ENCODE measurements at places on chromosomes 12 and 14. TPM values are rescaled to one million over a fixed set of nuclear protein-coding genes. Genes with fewer than 3 reads are reported as not detected.
A peak's percentile ranks its signal among the peaks of the same experiment; 100 is the strongest.

- no peaks in the 10 kb centered on the region for H3K4me1 ChIP-seq
- no peak for DNase-seq
- no peaks in the 10 kb centered on the region for H3K36me3 ChIP-seq
Measured at GRCh38 chr12:83536496-83536895, 849.8 kb downstream of the TMTC2 start.

DNA sequence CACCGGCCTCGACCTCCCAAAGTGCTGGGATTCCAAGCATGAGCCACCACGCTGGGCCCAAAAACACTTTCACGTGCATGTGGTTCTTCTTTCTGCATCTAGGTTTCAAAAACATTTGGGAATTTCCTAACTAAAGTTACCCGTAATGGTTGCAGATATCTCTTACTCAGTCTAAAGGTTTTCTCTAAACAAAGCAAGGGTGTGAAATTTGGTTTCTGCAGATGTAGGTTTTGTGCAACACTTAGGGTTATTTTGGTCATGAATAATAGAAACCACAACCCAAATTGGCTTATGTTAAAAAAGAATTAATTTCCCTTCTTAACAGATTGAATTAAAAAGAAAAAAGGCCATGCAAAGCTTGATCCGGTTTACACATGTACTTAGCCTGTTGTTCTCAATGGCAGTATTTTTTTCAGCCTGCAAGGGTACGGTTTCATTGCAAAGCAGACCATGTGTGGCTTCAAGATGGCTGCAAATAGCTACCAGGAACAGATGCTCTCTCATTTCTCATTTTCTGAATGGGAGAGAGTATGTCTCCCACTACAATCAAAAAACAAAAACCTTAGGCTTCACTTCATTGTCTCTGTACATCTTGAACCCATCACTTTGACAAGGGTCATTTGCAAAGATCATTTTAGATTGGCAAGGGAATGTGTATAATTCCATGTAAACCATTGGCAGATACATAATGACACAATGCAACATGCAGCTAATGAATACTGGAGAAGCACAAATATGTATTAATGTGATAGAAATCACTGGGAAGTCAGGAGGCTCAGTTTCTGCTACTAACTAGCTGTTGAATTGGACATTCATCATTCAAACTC is 491.2 kb upstream of the FLRT2 start:
- H3K27ac ChIP-seq: no peak overlapping the region
- no peaks in the 10 kb centered on the region for H3K4me1 ChIP-seq
- no peak for DNase-seq
- no peaks in the 10 kb centered on the region for H3K36me3 ChIP-seq
- no peak overlapping the region for H3K4me3 ChIP-seq

DTX1 gene
- 6.8 TPM for total RNA-seq

OVCH1 gene
- 3.2 TPM for total RNA-seq

DNA sequence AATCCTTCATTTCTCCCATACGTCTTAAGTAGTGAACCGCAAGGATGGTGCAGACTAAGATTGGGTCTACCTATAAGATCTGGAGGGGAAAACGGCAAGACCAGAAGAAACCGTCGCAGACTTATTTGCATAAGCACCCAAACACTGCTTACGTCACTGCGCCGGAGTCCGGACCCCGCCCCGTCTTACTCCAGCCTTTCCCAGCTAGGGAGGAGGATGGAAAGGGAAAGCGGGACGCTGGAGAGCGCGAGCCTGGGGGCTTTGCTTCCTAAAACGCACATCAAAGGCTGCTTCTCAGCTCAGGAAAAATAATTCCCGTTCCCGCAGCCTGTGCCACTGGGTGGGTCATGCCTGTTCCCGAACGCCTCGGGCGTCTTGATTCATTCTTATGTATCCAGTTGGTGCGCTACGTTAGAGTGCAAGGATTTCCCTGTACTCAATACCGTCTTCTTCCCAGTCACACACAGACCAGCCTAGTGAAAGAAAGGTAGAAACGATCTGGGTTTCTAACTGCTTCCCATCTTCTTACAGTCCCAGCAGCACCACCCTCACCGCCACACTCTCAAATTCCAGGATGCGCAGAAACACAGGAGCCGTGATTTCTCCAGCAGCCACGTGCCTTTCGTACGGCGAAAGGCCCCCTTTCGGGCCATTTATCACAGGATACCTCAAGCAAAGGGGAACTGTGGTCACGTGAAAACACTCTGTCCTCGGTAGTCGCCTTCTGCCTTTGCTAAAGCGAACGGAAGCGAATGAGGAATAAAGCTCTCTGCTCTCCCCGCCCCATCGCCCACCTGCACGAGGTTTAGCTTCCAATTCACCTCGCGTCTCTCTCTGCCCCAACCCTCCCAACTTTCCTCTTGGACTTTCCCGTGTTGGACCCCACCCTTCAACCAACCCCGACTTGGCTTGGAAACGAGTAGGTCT is 1.1 kb downstream of the SLC6A15 start:
- peaks cover 14% of the 10 kb centered on the region for H3K4me1 ChIP-seq
- no peak overlapping the region for H3K27ac ChIP-seq
- no peaks in the 10 kb centered on the region for H3K36me3 ChIP-seq
- DNase-seq: no peak
- H3K27me3 ChIP-seq: peaks cover 31% of the 10 kb centered on the region
- H3K4me3 ChIP-seq: peak overlapping the region; percentile 51

KRT80 gene
- total RNA-seq: 3.0 TPM

LRFN5 gene
- 1.3 TPM for total RNA-seq

GRCh38 chr14:68295316-68295816 is 475.8 kb downstream of the RAD51B start:
- H3K36me3 ChIP-seq: no peaks in the 10 kb centered on the region
- DNase-seq: no peak
- no peak overlapping the region for H3K27ac ChIP-seq
- no peak overlapping the region for H3K4me3 ChIP-seq
- no peaks in the 10 kb centered on the region for H3K27me3 ChIP-seq

GRCh38 chr12:119624966-119625365 is 31.4 kb downstream of the TMEM233 start:
- no peaks in the 10 kb centered on the region for H3K36me3 ChIP-seq
- no peaks in the 10 kb centered on the region for H3K4me1 ChIP-seq
- no peak overlapping the region for H3K27ac ChIP-seq
- no peak overlapping the region for H3K4me3 ChIP-seq
- H3K27me3 ChIP-seq: no peaks in the 10 kb centered on the region

DNA sequence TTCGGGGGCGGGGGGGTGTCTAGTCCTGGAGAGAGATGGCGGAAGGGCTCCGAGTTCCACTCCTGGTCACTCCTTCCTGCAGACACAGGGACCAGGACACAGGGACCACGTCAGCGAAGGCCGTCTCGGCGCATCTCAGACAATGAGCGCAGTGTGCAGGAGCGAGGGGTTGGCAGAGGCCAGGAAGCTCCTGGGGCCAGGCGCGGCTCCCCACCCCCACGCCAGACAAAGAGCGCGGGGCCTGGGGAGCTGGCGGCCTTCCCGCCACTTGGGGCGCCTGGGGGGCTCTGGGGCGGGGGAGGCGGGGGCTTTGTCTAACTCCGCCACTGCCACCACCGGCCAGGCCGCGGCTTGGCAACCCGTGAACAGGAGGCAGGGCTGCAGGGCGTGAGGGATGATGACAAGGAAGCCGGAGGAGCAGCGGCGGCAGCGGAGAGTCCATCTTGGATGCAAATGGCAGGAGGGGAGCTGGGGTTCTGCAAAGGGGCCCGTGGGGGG is 2.2 kb downstream of the CDK2AP1 start:
- no peaks in the 10 kb centered on the region for H3K27me3 ChIP-seq
- peak; percentile 76 for DNase-seq
- H3K4me3 ChIP-seq: peak overlapping the region; percentile 77
- peaks cover 35% of the 10 kb centered on the region for H3K4me1 ChIP-seq
- peak overlapping the region; percentile 76 for H3K27ac ChIP-seq

GRCh38 chr12:110916295-110916875 is 4.0 kb downstream of the MYL2 start:
- no peaks in the 10 kb centered on the region for H3K36me3 ChIP-seq
- H3K4me1 ChIP-seq: no peaks in the 10 kb centered on the region
- no peak for DNase-seq
- no peak overlapping the region for H3K4me3 ChIP-seq
- H3K27ac ChIP-seq: no peak overlapping the region
- H3K27me3 ChIP-seq: peaks cover 9% of the 10 kb centered on the region

GRCh38 chr12:31003861-31004640 is 69.6 kb upstream of the DDX11 start:
- H3K27me3 ChIP-seq: no peaks in the 10 kb centered on the region
- H3K36me3 ChIP-seq: no peaks in the 10 kb centered on the region
- peak; percentile 20 for DNase-seq
- H3K4me1 ChIP-seq: no peaks in the 10 kb centered on the region
- no peak overlapping the region for H3K4me3 ChIP-seq

GRCh38 chr12:116918464-116918863 is 7.7 kb downstream of the FBXW8 start:
- H3K27ac ChIP-seq: no peak overlapping the region
- no peaks in the 10 kb centered on the region for H3K27me3 ChIP-seq
- H3K4me3 ChIP-seq: no peak overlapping the region
- no peaks in the 10 kb centered on the region for H3K36me3 ChIP-seq
- peaks cover 27% of the 10 kb centered on the region for H3K4me1 ChIP-seq

ARHGAP9 gene
- total RNA-seq: 54.2 TPM

APPL2 gene
- 34.0 TPM for total RNA-seq

DNA sequence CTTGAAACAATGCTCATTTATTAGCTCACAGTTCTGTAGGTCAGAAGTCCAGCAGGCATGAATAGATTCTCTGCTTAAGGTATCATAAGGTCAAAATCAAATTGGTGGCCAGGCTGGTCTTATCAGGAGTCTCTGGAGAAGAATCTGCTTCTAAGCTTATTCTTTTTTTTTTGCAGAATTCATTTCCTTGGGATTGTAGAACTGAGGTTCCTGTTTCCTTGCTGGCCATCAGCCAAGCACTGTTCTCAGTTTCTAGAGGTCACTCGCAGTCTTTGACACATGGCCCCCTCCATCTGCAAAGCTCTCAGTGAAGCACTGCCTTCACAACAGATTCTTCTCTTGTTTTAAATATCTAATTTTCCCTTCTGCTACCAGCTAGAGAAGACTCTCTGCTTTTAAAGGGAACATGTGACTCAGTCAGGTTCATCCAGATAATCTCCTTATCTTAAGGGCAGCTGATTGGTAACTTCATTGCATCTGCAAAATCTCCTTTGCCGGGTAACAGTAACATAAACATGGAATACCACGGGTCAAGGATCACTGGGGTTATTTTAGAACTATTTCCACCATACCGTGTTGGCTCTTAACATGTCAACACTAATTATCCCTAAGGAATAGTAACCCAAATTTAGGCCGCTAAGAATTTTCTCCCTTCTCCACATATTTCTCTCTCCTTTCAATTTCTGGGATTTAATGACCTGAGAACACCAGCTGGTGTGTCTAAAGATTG is 25.3 kb downstream of the RHOJ start:
- no peaks in the 10 kb centered on the region for H3K4me1 ChIP-seq
- no peak overlapping the region for H3K4me3 ChIP-seq
- H3K27me3 ChIP-seq: no peaks in the 10 kb centered on the region
- no peak overlapping the region for H3K27ac ChIP-seq
- no peaks in the 10 kb centered on the region for H3K36me3 ChIP-seq

- H3K27ac ChIP-seq: no peak overlapping the region
- H3K27me3 ChIP-seq: no peaks in the 10 kb centered on the region
- H3K4me1 ChIP-seq: no peaks in the 10 kb centered on the region
- H3K4me3 ChIP-seq: no peak overlapping the region
- no peak for DNase-seq
- no peaks in the 10 kb centered on the region for H3K36me3 ChIP-seq
Measured at GRCh38 chr12:89556976-89557375, 31.1 kb upstream of the POC1B start.

- peaks cover 100% of the 10 kb centered on the region for H3K36me3 ChIP-seq
- H3K4me3 ChIP-seq: no peak overlapping the region
- no peak for DNase-seq
- no peaks in the 10 kb centered on the region for H3K27me3 ChIP-seq
- H3K4me1 ChIP-seq: peaks cover under 1% of the 10 kb centered on the region
Measured at GRCh38 chr12:113292091-113292490, 42.8 kb downstream of the SLC8B1 start.

TMBIM4 gene
- 174 TPM for total RNA-seq

- no peak overlapping the region for H3K27ac ChIP-seq
- H3K4me3 ChIP-seq: no peak overlapping the region
- no peak for DNase-seq
- H3K36me3 ChIP-seq: no peaks in the 10 kb centered on the region
- no peaks in the 10 kb centered on the region for H3K27me3 ChIP-seq
Measured at GRCh38 chr14:80315681-80316080, 104.4 kb upstream of the DIO2 start.

- H3K4me1 ChIP-seq: no peaks in the 10 kb centered on the region
- no peak overlapping the region for H3K4me3 ChIP-seq
- H3K27ac ChIP-seq: no peak overlapping the region
- H3K36me3 ChIP-seq: peaks cover 9% of the 10 kb centered on the region
Measured at GRCh38 chr14:60972295-60972694, 8.6 kb downstream of the TRMT5 start.

GRCh38 chr12:57046947-57047890 is 2.7 kb downstream of the MYO1A start:
- no peak overlapping the region for H3K4me3 ChIP-seq
- no peaks in the 10 kb centered on the region for H3K27me3 ChIP-seq
- H3K27ac ChIP-seq: peak overlapping the region; percentile 38
- peaks cover 9% of the 10 kb centered on the region for H3K4me1 ChIP-seq
- no peak for DNase-seq

DNA sequence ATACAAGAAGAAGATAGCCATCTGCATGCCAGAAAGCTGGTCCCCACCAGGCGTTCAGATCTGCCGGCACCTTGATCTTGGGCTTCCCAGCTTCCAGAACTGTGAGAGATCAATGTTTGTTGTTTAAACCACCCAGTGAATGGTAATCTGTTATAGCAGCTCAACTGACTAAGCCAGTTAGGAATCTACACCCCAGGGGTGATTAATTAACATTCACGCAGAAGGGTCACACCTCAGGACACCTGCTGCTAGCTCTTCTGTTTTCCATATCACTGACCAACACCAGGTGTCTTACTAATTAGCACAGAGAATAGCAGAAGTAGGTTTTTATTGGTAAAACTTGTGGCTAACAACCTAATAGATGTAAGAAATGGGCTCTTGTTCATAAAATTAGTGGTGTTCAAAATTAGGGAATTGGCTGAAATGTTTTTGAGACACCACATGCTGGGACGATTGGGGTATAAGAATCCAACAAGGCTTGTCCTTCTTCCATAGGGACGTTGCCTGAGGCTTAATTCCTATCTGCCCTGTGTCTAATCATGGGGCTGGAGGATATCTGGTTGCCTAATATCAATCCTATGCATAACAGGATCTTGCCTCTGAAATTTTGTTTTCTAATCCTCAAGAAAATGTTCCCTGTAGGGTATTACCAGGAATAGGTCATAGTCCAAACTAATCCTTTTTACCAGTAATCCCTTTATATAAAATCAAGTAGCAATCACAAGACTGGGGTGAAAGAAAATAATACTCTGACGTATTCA is 42.0 kb upstream of the CHST11 start:
- H3K4me1 ChIP-seq: no peaks in the 10 kb centered on the region
- no peaks in the 10 kb centered on the region for H3K36me3 ChIP-seq
- no peak overlapping the region for H3K27ac ChIP-seq
- H3K4me3 ChIP-seq: no peak overlapping the region
- no peak for DNase-seq

DNA sequence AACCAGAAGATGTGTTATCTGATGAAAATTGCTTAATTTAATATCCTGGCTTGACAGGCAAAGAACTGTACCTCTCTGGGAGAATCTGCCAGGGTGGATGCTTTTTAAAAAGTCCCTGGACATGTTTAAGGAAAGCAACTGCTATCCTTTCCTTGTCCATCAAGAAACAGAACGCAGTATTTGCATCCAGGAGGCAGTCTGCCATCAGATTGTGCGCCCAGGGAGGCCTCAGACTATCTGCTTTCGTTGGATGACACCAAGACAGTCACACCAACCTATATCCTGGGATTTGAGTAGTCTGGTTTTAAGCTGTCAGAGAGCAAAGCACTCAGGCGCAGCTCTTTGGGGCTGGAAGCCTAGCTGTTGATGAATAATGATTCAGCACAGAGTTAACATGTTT is 121.9 kb downstream of the TBX5 start:
- H3K36me3 ChIP-seq: no peaks in the 10 kb centered on the region
- no peaks in the 10 kb centered on the region for H3K27me3 ChIP-seq
- no peak overlapping the region for H3K4me3 ChIP-seq

Data from lower lobe of right lung (tissue), 2 donors.